Stimulated activated CD8-positive, alpha-beta memory T cell treated with anti-CD3 and anti-CD28 coated beads, Interleukin-15, amount 100 ng/mL, for 48 hours (primary cell): ENCODE measurements at places on chromosomes 4 and X.

GRCh38 chr4:38320343-38320695, 343.7 kb upstream of the KLF3 start:
- no peak for DNase-seq

- no peak for DNase-seq
Measured at GRCh38 chrX:149643496-149643895, 11.9 kb upstream of the TMEM185A start.

DNA sequence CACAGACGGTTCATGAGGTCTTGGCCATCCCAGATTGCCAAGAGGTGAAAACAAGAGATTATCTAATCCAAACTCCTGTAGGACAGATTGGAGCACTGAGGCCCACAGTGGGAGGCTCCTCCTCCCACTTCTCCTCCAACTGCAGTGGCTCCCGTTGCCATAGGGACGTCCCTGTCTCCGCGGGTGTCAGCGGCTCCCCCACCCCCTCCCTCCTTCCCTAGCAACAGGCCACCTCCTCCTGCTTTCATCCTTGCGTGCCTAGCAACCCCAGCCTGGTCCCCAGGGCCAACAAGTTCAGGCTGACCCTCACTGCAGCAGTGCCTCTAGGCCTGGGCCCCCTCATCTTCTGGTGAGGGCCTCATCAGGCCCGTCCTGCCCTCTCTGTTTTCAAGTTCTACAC, 6.8 kb upstream of the IQSEC2 start:
- DNase-seq: no peak

DNA sequence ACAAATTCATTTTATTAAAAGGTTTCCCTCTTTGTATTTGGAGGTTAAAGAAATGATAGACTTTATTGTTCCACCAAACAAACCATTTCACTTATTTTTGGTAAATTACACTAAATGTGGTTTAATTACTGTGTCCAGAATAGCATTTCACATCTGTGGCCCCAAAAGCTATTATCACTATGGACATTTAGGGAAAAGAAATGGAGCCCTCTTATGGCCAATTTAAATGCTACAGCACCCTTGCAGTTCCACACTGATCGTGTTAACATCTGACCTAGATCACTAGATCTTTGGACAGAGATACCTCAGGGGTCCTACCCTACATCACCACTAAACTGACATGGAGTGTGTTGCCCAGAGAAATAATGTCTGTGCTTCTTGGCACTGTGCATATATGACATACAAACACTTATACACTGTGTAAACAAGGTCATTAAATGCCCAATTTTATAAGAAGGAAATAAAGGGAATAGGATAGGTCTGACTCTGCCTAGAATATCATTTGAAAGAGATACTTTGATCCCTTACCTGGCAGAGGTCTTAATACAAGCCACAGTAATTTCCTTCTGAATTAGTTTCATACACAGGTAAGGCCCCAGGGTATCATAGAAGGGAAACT, 163.9 kb downstream of the KDR start:
- DNase-seq: no peak
